ENCODE measurements at places on chromosomes 11 and 22. TPM values are rescaled to one million over a fixed set of nuclear protein-coding genes. Genes with fewer than 3 reads are reported as not detected.

- DNase-seq: no peak
- no peak overlapping the region for H3K4me3 ChIP-seq
- no peaks in the 10 kb centered on the region for H3K36me3 ChIP-seq
- no peak overlapping the region for H3K27ac ChIP-seq
- peaks cover 8% of the 10 kb centered on the region for H3K4me1 ChIP-seq
- no peaks in the 10 kb centered on the region for H3K27me3 ChIP-seq
Measured at GRCh38 chr11:108909921-108910320, 245.1 kb downstream of the DDX10 start.

DNA sequence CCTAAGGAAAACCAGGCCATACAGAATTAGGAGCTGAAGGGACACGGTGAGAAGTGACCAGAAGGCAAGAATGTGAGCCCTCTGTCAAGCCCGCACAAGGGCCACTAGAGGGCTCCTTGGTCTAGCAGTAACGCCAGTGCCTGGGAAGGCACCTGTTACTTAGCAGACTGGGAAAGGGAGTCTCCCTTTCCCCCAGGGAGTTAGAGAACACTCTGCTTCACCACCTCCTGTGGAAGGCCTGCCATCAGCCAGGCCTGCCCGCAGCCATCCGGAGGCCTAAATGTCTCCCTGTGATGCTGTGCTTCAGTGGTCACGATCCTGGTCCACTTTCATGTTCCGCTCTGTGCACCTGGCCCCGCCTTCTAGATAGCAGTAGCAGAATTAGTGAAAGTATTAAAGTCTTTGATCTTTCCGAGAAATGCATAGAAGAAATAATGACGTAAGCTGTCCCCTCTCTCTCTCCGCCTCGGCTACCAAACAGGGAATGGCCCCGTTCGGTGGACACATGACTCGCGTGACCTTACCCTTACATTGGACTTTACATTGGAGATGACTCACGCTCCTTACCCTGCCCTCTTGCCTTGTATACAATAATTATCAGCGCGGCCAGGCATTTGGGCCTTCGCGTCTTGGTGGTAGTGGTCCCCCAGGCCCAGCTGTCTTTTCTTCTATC lies 10.7 kb upstream of the GSTP1 start:
- H3K4me3 ChIP-seq: no peak overlapping the region
- peaks cover 20% of the 10 kb centered on the region for H3K27me3 ChIP-seq
- no peak for DNase-seq
- no peaks in the 10 kb centered on the region for H3K36me3 ChIP-seq

DNA sequence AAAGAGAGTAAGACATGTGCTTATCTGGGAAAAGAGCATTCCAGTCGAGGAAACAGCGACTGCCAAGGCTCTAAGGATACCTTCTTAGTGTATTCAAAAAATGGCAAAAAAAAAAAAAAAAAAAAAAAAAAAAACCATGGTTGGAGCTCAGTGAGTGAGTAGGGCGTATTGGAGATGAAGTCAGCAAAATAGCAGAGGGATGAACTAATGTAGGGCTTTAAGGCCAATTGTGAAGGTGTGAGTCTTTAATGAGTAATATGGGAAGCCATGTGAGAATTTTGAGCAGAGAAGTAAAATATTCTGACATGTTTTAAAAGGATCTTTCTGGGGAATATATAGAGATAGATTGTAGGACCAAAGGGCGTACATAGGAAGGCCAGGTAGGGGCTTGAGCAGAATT lies 498.6 kb upstream of the ISX start:
- no peaks in the 10 kb centered on the region for H3K36me3 ChIP-seq
- no peaks in the 10 kb centered on the region for H3K27me3 ChIP-seq
- H3K27ac ChIP-seq: no peak overlapping the region
- DNase-seq: no peak
- H3K4me1 ChIP-seq: no peaks in the 10 kb centered on the region

- DNase-seq: no peak
- peaks cover 8% of the 10 kb centered on the region for H3K4me1 ChIP-seq
- no peaks in the 10 kb centered on the region for H3K36me3 ChIP-seq
- H3K4me3 ChIP-seq: no peak overlapping the region
- H3K27ac ChIP-seq: no peak overlapping the region
- H3K27me3 ChIP-seq: peaks cover 3% of the 10 kb centered on the region
Measured at GRCh38 chr11:76415073-76415472, 29.7 kb upstream of the EMSY start.

GRCh38 chr11:70519117-70519516 lies 120.8 kb downstream of the CTTN start:
- H3K36me3 ChIP-seq: no peaks in the 10 kb centered on the region
- H3K27me3 ChIP-seq: no peaks in the 10 kb centered on the region
- no peak for DNase-seq

- no peak overlapping the region for H3K4me3 ChIP-seq
- no peak overlapping the region for H3K27ac ChIP-seq
- no peaks in the 10 kb centered on the region for H3K27me3 ChIP-seq
- no peak for DNase-seq
- H3K36me3 ChIP-seq: peaks cover 10% of the 10 kb centered on the region
- H3K4me1 ChIP-seq: peaks cover 6% of the 10 kb centered on the region
Measured at GRCh38 chr11:119115484-119116234, 5.7 kb upstream of the HINFP start.

GRCh38 chr22:44901301-44901700 lies 108.5 kb downstream of the PHF21B start:
- H3K4me3 ChIP-seq: no peak overlapping the region
- H3K36me3 ChIP-seq: peaks cover 27% of the 10 kb centered on the region
- H3K4me1 ChIP-seq: no peaks in the 10 kb centered on the region
- no peak overlapping the region for H3K27ac ChIP-seq

Gene CENPM
- 29.4 TPM for total RNA-seq

Gene ASRGL1
- 48.0 TPM for total RNA-seq

Gene RFPL1
- total RNA-seq: not detected

Measured in type B pancreatic cell (in vitro differentiated cells).